Thoracic aorta (tissue), 2 donors: ENCODE measurements at places on chromosomes 16 and 17. TPM values are rescaled to one million over a fixed set of nuclear protein-coding genes. Genes with fewer than 3 reads are reported as not detected.

NPIPA8 gene
- not detected for total RNA-seq

EEF2K gene
- 35.1 TPM for total RNA-seq

CDH8 gene
- 7.0 TPM for total RNA-seq

AHSP gene
- not detected for total RNA-seq

CBX1 gene
- 35.7 TPM for total RNA-seq

SDR42E1 gene
- 0.56 TPM for total RNA-seq

ITGB4 gene
- total RNA-seq = 21.1 TPM

CCDC144A gene
- 6.5 TPM for total RNA-seq

GPR142 gene
- total RNA-seq = not detected

RHBDF1 gene
- total RNA-seq = 138 TPM

EPX gene
- total RNA-seq = not detected

TP53TG3B gene
- not detected for total RNA-seq

GCGR gene
- total RNA-seq = not detected

ASPA gene
- total RNA-seq = 1.4 TPM

PEMT gene
- 22.1 TPM for total RNA-seq

CDC27 gene
- total RNA-seq = 66.0 TPM

ERN2 gene
- not detected for total RNA-seq

PTGES3L gene
- total RNA-seq = 2.0 TPM

KRTAP17-1 gene
- not detected for total RNA-seq

CIBAR2 gene
- not detected for total RNA-seq

HOXB8 gene
- not detected for total RNA-seq

SEPTIN12 gene
- not detected for total RNA-seq

COX6A2 gene
- not detected for total RNA-seq

ACSF2 gene
- total RNA-seq = 41.6 TPM

TERF2IP gene
- 83.8 TPM for total RNA-seq

HEATR9 gene
- not detected for total RNA-seq

NPIPA7 gene
- total RNA-seq = 12.9 TPM

OR3A3 gene
- total RNA-seq = not detected

BRCA1 gene
- total RNA-seq = 8.6 TPM

AXIN2 gene
- 27.4 TPM for total RNA-seq

TLCD3A gene
- total RNA-seq = 15.9 TPM

ABCC11 gene
- total RNA-seq = not detected

NUPR1 gene
- 17.7 TPM for total RNA-seq

MYOCD gene
- total RNA-seq = 113 TPM
